Type B pancreatic cell (in vitro differentiated cells): ENCODE measurements at places on chromosomes 3 and 15. TPM values are rescaled to one million over a fixed set of nuclear protein-coding genes. Genes with fewer than 3 reads are reported as not detected.
A peak's percentile ranks its signal among the peaks of the same experiment; 100 is the strongest.

- H3K4me1 ChIP-seq, result peaks cover 50% of the 10 kb centered on the region
- no peak overlapping the region for H3K4me3 ChIP-seq
- no peak overlapping the region for H3K27ac ChIP-seq
Measured at GRCh38 chr15:68801572-68802148, 19.0 kb downstream of the ANP32A start.

DNA sequence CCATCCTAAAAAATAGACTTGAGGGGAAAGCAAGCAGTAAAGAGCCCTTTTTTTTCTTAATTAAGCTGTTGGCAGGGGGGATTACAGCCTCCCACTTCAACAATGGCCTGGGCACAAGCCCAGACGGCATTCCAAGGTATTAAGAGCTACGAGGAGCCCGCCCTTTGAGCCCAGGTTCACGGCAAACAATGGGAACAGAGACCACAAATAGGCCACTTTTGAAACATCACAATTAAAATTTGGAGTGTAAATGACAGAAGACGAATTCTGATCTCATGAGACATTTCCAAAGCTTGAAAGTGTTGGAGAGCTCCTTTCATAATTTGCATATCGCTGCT, 8.9 kb downstream of the CHSY1 start:
- H3K27me3 ChIP-seq, result no peaks in the 10 kb centered on the region
- H3K27ac ChIP-seq, result no peak overlapping the region
- no peak for DNase-seq
- peaks cover 66% of the 10 kb centered on the region for H3K4me1 ChIP-seq

- H3K27me3 ChIP-seq, result no peaks in the 10 kb centered on the region
- H3K4me3 ChIP-seq, result no peak overlapping the region
- no peaks in the 10 kb centered on the region for H3K36me3 ChIP-seq
- H3K27ac ChIP-seq, result no peak overlapping the region
- no peak for DNase-seq
Measured at GRCh38 chr15:45548753-45549520, 26.4 kb upstream of the SLC30A4 start.

- peaks cover 26% of the 10 kb centered on the region for H3K27me3 ChIP-seq
- H3K27ac ChIP-seq, result no peak overlapping the region
- no peak for DNase-seq
- no peak overlapping the region for H3K4me3 ChIP-seq
- H3K36me3 ChIP-seq, result no peaks in the 10 kb centered on the region
- peaks cover 12% of the 10 kb centered on the region for H3K4me1 ChIP-seq
Measured at GRCh38 chr3:62727536-62727935, 147.7 kb downstream of the CADPS start.

ALDH1L1 gene
- total RNA-seq, result 5.0 and 10.2 TPM in 2 replicates

DNA sequence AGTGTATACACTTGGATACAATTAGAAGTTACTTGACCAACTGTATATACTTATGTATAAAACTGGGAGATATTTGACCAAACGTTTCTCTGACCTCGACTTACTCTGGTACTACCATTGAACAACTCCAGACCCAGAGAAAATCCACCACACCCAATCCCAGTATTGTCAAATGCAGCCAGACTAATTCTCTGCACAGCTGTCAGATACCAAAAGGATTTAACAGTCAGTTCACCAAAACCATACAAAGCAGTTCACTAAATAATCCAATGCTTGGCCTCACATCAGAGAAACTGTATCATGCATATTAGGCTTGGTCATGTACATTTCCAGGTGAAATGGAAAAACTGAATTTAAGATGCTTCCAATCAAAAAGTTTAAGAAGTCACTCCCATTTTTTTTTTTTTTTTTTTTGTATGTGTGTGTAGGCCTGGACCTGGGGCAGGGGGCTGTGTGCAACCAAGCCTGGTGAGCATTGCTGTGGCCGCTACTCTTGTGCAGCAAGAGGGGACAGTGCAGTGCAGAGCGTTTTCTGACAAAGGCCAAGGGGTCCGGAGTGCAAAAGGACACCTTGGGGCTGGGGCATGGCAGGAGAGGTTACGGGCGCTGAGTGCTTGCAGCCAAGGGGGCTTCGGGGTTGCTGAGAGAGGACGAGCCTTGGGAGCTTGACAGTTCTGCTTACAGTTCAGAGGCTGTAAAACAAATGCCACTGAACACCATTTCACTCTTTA, 1.4 kb downstream of the TOMM70 start:
- no peak for DNase-seq
- H3K4me1 ChIP-seq, result peaks cover 19% of the 10 kb centered on the region
- H3K27ac ChIP-seq, result peak overlapping the region; percentile 83
- H3K36me3 ChIP-seq, result peaks cover 4% of the 10 kb centered on the region
- H3K27me3 ChIP-seq, result no peaks in the 10 kb centered on the region

DNA sequence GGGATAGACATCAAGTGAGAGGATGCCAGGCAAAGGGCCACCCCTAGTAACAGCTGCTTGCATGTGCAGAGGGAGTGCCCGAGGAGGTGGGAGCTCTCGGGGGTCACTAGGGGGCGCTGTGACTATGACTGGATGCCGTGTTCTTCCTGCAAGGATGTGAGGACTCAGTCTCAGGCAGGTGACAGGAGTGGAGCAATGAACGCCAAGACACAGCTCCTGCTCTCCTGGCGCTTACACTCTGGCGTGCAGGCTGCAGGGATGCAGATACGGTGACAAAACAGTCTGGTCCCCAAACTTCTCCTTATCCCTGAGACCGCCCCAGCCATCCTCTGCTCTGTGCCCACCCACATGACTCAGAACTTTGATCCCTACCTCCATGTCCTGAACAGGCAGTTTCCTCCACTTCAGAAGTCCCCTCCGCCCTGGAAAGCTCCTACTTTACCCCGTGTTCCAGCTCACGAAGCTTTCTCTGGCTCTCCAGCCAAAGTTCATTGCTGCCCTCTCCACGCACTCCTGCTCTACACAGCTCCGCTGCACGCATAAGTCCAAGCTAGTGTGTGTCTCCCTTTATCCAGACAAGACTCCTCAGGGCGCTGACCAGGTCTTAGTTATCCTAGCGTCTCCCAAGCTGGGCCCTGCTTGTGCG, 14.7 kb downstream of the RHOV start:
- H3K4me1 ChIP-seq, result peaks cover 30% of the 10 kb centered on the region
- peak overlapping the region; percentile 65 for H3K4me3 ChIP-seq
- peak overlapping the region; percentile 99 for H3K27ac ChIP-seq
- no peaks in the 10 kb centered on the region for H3K27me3 ChIP-seq
